ENCODE measurements at places on chromosomes 3 and 15.

- DNase-seq = peak; percentile 87
These were observed 139.3 kb downstream of the FOXP1 start for GRCh38 chr3:71444028-71444860.

DNA sequence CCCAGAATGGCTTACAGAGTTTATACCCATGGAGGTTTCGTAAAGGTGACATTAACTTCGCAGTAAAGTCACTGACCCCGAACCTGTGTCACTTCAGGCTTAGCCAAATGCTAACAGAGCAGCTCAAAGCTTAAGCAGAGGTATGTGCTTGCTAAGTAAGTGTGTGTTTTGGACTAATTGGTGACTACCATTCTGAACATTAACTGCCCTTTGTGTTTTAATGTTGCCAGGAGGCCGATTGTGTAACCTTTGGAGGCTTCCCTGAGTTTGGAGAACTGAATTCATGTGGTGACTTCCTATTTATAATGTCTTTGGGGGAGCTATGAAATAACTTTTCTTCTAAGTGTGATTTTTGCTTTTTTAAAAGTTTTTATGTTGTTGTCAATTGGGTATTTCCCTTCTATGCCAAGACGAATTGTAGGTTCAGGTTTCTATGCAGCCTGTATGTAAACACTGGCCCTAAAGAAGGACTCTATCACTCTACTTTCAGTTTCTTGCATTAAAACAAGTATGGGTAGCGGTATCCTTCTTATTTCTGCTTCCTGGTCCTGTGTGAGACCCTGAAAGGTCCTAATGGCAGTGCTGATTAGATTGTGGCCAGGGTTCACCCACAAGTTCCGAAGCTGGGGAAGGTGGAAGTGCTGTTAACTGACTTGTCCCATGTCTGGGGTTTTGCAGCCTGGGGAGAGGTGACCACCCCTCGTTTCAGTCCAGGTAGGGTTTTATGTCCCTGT, 86.3 kb downstream of the IGF1R start:
- no peak for DNase-seq

- DNase-seq = no peak
These were observed 2.7 kb downstream of the BNIP2 start for GRCh38 chr15:59686389-59686788.

GRCh38 chr15:43449981-43450380, 43.0 kb downstream of the TP53BP1 start:
- DNase-seq = no peak
